ENCODE measurements at places on chromosomes 2 and 18. TPM values are rescaled to one million over a fixed set of nuclear protein-coding genes. Genes with fewer than 3 reads are reported as not detected.

- peaks cover 6% of the 10 kb centered on the region for H3K27me3 ChIP-seq
- no peak overlapping the region for H3K4me3 ChIP-seq
- no peaks in the 10 kb centered on the region for H3K4me1 ChIP-seq
- DNase-seq = no peak
- peaks cover under 1% of the 10 kb centered on the region for H3K36me3 ChIP-seq
- H3K27ac ChIP-seq = no peak overlapping the region
These were observed 7.1 kb upstream of the UPP2 start for GRCh38 chr2:158094487-158095092.

DNA sequence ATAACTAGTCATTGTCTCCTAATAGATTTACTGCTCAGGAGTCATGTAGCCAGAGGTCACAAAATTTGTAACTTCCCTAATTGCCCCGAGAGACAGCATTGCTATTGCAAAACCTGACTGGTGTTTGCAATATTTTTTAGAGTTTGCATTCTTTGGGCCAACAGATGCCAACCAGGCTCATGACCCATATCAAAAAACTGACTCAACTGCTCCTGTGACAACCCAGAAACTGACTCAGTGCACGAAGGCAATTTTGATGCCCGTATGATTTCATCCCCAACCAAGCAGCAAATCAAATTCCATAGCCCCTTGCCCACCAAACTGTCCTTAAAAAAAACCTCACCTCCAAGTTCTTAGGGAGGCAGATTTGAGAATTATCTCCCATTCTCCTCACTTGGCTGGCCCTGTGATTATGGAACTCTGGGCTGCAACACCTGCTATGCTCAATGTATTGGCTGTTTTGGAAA is 951.3 kb downstream of the TSN start:
- no peaks in the 10 kb centered on the region for H3K27me3 ChIP-seq
- H3K27ac ChIP-seq = no peak overlapping the region
- no peaks in the 10 kb centered on the region for H3K4me1 ChIP-seq
- no peaks in the 10 kb centered on the region for H3K36me3 ChIP-seq
- DNase-seq = no peak
- no peak overlapping the region for H3K4me3 ChIP-seq

- H3K4me3 ChIP-seq = no peak overlapping the region
- no peaks in the 10 kb centered on the region for H3K27me3 ChIP-seq
- peaks cover 5% of the 10 kb centered on the region for H3K36me3 ChIP-seq
- no peak for DNase-seq
- H3K27ac ChIP-seq = no peak overlapping the region
- H3K4me1 ChIP-seq = no peaks in the 10 kb centered on the region
These were observed 205.9 kb downstream of the EIPR1 start for GRCh38 chr2:3171564-3172264.

GRCh38 chr2:133737242-133737993 is 169.2 kb upstream of the NCKAP5 start:
- no peak overlapping the region for H3K27ac ChIP-seq
- no peaks in the 10 kb centered on the region for H3K4me1 ChIP-seq
- no peak overlapping the region for H3K4me3 ChIP-seq
- H3K27me3 ChIP-seq = peaks cover 5% of the 10 kb centered on the region
- no peak for DNase-seq

LIMS4 gene
- total RNA-seq = 0.17 TPM

VIL1 gene
- total RNA-seq = not detected

MFSD6 gene
- 57.8 TPM for total RNA-seq

STPG4 gene
- not detected for total RNA-seq

DSG4 gene
- not detected for total RNA-seq

Data from activated T-cell treated with anti-CD3 and anti-CD28 coated beads, Interleukin-2, amount 50 U/mL, for 72 hours (primary cell).